PC-3 (cell line): ENCODE measurements at places on chromosomes 12 and 14.
A peak's percentile ranks its signal among the peaks of the same experiment; 100 is the strongest.

DNA sequence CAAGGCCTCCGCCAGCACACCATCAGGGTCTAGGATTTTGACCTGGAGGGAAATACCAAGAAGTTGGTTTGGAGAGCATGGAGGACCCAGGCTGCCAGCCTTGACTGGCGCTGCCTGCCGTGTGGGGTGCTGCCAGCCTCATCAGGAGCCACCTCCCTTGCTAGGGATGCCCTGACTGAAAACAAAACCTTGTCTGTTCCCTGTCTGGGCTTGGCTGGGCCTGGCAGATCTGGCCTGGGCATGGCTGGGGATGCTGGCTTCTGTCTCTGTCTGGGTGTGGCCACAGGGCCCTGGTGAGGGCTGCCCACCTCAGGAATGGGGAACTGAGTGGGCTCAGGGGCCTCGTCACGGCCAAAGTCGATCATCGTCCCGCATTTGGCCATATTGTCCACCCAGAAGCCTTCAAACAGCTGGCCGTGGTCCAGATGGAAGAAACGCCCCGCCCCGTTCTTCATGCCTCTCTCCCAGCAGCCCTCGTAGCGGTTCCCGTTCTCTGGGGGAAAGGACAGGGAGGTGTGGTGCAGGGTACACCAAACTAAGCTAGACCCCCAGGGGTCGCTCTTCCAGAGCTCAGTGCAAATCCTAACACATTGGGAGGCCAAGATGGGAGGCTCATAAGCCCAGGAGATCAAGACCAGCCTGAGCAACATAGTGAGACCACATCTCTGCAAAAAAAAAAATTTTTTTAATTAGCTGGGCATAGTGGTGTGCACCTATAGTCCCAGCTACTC is 16.5 kb downstream of the MORN3 start:
- DNase-seq, result no peak

- no peak for DNase-seq
Observed at GRCh38 chr14:73814153-73814552, 37.5 kb upstream of the PTGR2 start.

GRCh38 chr14:98131406-98131805 is 1140.6 kb downstream of the BCL11B start:
- DNase-seq, result no peak

DNA sequence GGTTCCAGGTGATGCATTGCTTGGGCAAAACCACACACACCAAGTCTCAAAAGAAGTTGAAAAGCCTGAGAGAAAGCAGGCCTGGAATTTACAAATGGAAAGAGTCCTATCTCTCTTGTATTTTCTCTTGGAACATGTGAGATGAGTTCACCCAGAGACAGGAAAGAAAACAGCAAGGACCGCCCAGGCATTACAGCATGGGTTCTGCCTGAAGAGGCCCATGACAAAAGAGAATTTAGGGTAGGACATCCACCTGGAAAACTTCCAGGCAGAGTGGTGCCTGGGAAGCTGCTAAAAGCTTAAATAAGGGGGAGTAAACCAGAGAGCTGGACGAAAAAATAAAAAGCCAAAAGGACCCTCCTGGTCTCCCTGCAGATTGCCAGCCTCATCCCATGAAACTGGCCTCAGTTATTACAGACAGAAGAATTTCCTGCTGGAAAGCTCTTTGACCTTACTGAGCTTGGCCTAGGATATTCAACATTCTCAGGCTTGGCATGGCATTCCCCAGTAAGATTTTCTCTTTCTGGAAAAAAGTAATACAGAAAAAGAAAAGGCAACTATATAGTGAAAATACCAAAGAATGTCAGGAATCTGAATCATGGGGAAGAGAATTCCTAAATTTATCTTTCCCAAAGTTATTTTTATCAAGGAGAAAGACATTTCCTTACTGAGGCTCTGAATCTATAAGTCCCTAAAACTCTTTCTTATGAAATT is 121.3 kb upstream of the NUDT4 start:
- DNase-seq, result no peak

- no peak for DNase-seq
Observed at GRCh38 chr12:110012659-110013058, 13.4 kb downstream of the ANKRD13A start.

DNA sequence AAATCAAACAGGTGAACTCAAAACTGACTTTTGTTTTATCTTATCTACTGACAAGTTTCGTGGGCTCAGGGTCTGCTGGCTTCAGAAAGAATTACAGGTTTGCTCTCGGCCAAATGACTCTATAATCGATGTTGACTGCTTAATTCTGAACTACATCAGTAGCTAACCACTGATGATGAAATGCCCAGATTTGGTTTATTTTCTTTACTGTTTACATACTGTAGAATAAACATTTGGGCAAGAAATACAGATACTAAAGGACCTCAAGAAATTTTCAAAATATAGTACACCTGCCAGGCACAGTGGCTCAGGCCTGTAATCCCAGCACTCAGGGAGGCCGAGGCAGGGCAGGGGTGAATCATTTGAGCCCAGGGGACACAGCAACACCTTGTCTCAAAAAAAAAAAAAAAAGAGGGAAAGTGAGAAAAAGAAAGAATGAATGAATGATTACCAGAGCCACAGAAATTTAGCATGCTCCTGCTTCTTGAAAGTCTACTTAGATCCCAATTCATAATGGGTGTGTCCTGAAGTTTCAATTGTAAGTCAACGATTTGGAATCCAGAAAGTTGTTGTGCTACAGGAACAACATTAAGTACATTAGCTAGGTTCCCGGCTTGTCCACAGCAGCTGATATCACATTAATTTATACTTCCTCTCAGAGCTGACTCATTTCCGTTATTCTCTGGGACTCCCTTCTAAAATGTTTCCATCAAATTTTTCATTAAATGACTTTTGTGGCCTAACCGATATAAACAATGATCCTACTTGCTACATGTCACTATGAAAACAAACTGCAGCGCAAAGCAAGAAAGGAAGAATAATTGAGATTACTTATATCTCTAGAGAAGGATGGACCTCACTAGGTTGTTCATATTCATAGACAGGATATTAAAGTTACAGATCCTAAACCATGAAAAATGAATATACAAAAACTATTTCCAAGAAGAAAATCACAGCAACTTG is 134.3 kb downstream of the MED13L start:
- DNase-seq, result peak; percentile 93

GRCh38 chr14:87813211-87813610 is 179.8 kb downstream of the GALC start:
- DNase-seq, result no peak

DNA sequence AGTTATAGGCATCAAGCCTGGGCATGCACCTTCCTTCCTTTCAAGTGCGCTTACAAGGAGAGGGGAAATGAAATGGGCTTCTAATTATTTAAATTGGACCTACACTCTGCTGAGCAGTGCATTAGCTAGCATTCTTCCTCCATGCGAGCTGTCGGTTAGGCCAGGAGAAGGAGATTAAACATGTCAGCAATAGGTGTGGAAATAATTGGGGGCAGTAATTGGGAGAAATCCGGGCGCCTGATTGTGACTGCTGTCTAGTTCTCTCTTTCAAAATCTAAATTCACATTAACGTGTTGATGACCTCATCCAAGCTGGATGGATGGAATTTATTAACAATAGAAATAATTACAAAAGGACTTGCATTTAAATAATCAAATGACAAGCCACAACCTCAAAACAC is 86.2 kb upstream of the SEL1L start:
- no peak for DNase-seq

GRCh38 chr12:42698213-42698612 is 108.7 kb upstream of the PRICKLE1 start:
- no peak for DNase-seq

- no peak for DNase-seq
Observed at GRCh38 chr12:107583551-107583950, 102.0 kb upstream of the PWP1 start.

- DNase-seq, result no peak
Observed at GRCh38 chr14:55973285-55973800, 144.9 kb upstream of the PELI2 start.

GRCh38 chr14:20400589-20400964 is 12.7 kb downstream of the TEP1 start:
- peak; percentile 58 for DNase-seq

- no peak for DNase-seq
Observed at GRCh38 chr12:103833891-103834290, 7.1 kb downstream of the NT5DC3 start.

- no peak for DNase-seq
Observed at GRCh38 chr14:99566390-99567354, 37.3 kb downstream of the CCDC85C start.

GRCh38 chr14:50410921-50411320 is 14.2 kb upstream of the CDKL1 start:
- peak; percentile 26 for DNase-seq

GRCh38 chr14:53491884-53492277 is 338.8 kb upstream of the DDHD1 start:
- DNase-seq, result no peak

- DNase-seq, result no peak
Observed at GRCh38 chr14:86430853-86431252, 900.9 kb downstream of the FLRT2 start.

- DNase-seq, result no peak
Observed at GRCh38 chr12:132407451-132407961, 78.1 kb upstream of the GALNT9 start.

DNA sequence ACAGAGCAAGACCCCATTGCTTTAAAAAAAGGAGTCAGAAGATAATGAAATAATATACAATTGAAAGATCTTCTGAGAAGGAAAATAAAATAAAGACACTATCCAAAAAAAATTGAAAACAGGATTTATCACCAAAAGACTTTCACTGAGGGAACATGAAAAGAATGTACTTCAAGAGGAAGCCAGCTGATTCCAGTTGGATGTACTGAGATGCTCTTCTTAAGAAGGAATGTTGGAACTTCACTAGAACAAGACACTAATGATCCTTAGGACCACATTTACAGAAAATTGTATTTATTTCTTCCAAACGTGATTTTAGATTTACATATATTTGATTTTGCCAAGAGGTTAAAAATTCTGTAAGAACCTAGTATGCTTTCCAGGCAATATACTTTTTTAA is 65.6 kb upstream of the CNOT2 start:
- DNase-seq, result no peak

DNA sequence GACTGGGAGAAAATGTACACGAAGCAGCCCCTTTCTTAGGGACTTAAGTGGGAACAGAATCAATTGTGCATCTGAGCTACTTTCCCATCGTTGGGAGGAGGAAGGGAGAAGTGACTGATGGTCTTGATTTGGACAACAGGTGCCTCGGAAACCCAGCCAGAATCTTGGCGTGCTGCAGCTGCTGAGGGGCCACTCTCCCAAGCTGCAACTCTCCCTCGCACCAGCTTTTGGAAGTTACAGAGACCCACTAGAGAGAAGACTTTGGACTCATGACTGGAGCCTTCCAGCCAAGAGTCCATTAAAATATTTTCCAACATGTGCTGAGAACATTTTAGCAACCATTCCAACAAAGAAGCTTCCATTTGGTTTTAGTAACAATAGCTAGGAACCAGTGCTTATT is 52.3 kb downstream of the GNS start:
- no peak for DNase-seq

DNA sequence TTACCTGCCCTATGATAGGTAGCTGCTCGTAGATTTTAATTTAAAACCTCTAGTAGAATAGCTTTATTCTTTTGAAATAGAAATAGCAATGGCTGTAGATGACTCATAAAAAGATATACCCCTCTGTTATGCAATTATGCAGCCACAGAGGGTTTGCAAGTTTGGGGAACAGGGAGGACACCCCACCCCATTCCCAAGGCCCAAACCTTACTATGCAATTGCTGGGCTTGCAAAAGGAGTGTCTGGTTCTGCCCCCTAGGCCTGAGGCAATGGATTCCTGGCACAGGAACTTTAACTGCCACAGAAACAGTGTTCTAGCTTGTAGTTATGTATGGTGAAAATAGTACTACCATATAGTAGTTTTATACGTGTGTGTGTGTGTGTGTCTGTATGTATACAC is 403.3 kb downstream of the ADAMTS20 start:
- DNase-seq, result no peak

DNA sequence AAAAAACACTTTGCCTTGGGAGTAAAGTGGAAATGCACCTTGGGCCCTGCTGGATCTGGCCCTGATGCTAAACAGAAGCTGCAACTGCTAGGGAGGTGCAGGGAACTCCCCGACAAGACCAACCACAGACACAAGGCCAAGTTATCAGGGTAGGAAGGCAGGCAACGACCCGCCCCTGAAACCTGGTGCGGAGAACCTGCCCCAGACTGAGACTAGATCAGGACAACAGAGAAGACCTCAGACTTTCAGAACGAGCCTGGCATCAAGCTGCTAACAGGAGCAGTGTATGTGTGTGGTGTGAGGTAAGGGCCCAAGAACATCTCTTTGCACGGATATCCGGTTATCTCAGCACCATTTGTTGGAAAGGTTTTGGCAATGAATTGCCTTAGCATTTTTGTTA is 233.7 kb upstream of the RTL1 start:
- no peak for DNase-seq

DNA sequence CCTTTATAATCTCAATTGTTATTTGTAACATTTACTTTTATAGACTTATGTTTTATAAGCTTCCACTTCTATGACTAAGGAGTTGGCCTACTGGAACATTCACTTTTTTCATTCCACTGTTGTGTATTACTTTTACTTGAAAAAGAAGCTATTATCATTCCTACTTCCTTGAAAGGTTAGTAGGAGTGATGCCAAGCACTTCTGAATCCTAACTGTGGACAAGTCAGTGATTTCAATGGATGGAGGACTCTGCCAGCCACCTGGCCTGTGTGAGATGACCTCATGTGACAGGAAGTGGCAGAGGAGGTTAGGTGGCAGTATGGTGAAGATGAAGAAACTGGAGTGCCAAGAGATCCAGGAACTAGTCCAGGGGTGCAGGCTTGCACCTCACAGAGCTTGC is 46.0 kb downstream of the TECPR2 start:
- peak; percentile 6 for DNase-seq

DNA sequence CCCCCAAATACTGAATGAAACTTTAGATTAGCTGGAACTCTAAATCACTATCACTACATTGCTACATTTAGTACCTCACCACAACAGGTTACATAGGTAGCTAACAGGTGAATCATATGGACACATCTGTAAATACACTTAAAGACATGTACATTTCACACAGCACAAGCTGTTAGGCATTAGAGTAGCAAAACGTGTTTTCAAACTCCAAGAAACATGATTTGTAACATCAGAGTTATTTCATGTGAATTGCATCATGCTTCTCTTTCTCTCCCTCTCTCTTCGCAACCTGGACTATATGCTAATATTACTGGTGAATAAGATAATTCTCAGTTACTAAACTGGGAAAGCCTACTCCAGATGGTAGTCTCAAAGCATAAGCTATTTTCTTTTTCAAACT is 4.3 kb downstream of the SEL1L start:
- DNase-seq, result no peak

DNA sequence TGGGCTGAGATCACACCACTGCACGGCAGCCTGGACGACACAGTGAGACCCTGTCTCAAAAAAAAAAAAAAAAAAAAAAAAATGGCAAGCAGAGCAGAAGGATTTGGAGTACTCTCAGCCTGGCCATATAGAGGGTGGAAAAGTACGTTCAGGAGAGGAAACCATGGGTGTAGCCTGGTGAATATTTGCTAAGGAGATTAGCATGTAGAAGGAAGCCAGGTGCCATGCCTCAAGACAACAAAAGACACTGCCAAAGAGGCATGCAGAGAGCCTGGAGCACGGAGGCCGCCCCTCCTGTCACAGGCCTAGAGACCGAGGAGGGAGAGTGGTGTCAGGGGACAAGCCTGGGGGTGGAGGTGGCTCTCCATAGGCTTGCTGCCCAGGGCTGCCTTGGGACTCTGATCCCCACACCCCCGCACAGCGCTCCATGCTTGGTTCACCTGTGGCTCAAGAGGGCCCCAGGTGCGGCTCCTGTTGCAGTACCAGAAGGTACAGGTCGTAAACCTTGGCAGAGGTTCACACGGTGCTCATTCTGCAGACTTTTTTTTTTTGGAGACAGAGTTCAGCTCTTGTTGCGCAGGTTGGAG is 27.9 kb upstream of the DEGS2 start:
- no peak for DNase-seq

GRCh38 chr12:80589077-80589476 is 118.4 kb upstream of the MYF6 start:
- DNase-seq, result peak; percentile 14
